ENCODE measurements at places on chromosomes 7 and 10. TPM values are rescaled to one million over a fixed set of nuclear protein-coding genes. Genes with fewer than 3 reads are reported as not detected.

The ADAMTS14 gene
- polyA plus RNA-seq = not detected

The OR2A5 gene
- not detected for polyA plus RNA-seq

The MINDY4 gene
- not detected for polyA plus RNA-seq

The PIK3AP1 gene
- polyA plus RNA-seq = 167 TPM

The NODAL gene
- polyA plus RNA-seq = 0.07 TPM

DNA sequence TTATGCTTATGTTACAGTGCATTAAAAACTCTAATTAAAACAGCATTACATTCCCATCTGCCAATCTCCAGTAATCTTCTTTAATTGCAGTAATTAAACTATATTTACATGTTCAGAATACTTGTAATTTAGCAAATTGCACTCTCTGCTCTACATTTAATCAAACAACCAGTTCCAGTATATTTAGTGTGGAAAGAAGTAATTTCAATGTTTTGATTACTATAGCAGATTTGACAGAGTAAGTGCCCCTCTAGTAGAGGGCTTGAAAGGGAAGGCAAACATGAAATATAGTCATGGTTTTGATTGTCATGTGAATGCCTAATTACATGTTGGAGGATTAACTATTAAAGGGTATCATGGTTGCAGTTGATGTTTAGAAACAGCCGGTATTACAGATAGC lies 739.7 kb downstream of the AUTS2 start:
- no peaks in the 10 kb centered on the region for H3K36me3 ChIP-seq
- H3K4me3 ChIP-seq = no peak overlapping the region
- no peaks in the 10 kb centered on the region for H3K27me3 ChIP-seq
- no peaks in the 10 kb centered on the region for H3K4me1 ChIP-seq

- no peaks in the 10 kb centered on the region for H3K36me3 ChIP-seq
- H3K4me3 ChIP-seq = no peak overlapping the region
- H3K27me3 ChIP-seq = no peaks in the 10 kb centered on the region
- H3K27ac ChIP-seq = no peak overlapping the region
These were observed 62.0 kb downstream of the VSTM4 start for GRCh38 chr10:49053053-49053997.

- no peak overlapping the region for H3K27ac ChIP-seq
- H3K36me3 ChIP-seq = peaks cover 2% of the 10 kb centered on the region
- H3K27me3 ChIP-seq = no peaks in the 10 kb centered on the region
- H3K4me1 ChIP-seq = no peaks in the 10 kb centered on the region
- H3K4me3 ChIP-seq = no peak overlapping the region
These were observed 234.5 kb upstream of the TCF7L2 start for GRCh38 chr10:112715581-112715980.

DNA sequence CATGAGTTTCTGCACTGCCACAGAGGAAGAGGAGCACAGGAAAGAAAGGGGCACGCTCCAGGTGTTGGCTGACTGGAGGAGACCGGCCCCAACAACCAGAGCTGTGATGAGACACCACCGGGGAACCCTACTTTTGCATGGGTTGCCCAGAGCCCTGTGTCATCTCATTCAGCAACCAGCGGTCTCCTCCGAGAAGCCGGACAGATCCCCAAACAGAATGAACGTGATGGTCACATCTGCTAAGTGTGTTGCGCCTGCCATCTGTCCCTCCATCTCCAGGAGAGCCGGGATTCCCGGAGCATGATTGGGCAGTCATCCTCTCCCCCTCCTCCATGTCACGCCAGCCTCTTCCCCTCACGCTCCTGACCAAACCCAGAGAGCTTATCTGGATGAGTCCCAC lies 22.9 kb downstream of the PARP12 start:
- no peaks in the 10 kb centered on the region for H3K27me3 ChIP-seq
- peaks cover 75% of the 10 kb centered on the region for H3K36me3 ChIP-seq
- H3K27ac ChIP-seq = no peak overlapping the region
- no peak overlapping the region for H3K4me3 ChIP-seq

- no peaks in the 10 kb centered on the region for H3K27me3 ChIP-seq
These were observed 89.4 kb downstream of the NSUN6 start for GRCh38 chr10:18561861-18562551.

- no peaks in the 10 kb centered on the region for H3K27me3 ChIP-seq
- no peak for DNase-seq
- H3K4me1 ChIP-seq = peaks cover 2% of the 10 kb centered on the region
- H3K4me3 ChIP-seq = no peak overlapping the region
- no peak overlapping the region for H3K27ac ChIP-seq
These were observed 10.3 kb upstream of the PPP2R2D start for GRCh38 chr10:131890276-131891195.

DNA sequence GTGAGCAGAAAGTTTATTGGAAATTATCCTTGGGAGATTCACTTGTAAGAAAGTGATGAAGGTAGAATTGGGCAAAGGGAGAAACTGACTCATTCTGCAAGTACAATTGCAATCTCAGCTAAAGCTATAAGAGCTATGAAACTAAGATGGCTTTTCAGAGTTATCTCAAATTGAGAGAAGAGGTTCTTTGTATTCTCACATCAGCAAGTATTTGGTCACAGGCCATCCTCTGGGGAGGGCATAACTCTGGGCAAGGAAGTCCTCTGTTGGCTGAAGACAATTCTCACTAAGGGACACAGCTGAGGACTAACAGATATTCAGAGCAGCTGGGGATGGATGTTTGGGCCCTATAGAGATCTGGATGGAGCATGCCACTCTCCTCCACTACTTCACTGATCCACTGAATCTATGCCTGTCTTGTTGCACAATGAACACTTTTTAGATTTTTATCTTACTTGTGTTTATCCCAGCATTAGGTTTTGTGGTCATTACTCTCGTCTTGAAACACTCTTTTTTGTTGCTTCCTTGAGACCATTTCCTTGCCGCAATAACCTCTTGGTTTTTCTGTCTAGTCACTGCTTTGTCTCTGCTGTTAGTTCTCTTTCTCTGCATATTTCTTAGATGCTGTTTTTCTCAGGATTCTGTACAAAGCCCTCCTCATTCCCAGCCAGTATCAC lies 115.1 kb downstream of the GNAI1 start:
- H3K4me3 ChIP-seq = no peak overlapping the region
- H3K27ac ChIP-seq = no peak overlapping the region
- H3K36me3 ChIP-seq = no peaks in the 10 kb centered on the region
- H3K27me3 ChIP-seq = no peaks in the 10 kb centered on the region

DNA sequence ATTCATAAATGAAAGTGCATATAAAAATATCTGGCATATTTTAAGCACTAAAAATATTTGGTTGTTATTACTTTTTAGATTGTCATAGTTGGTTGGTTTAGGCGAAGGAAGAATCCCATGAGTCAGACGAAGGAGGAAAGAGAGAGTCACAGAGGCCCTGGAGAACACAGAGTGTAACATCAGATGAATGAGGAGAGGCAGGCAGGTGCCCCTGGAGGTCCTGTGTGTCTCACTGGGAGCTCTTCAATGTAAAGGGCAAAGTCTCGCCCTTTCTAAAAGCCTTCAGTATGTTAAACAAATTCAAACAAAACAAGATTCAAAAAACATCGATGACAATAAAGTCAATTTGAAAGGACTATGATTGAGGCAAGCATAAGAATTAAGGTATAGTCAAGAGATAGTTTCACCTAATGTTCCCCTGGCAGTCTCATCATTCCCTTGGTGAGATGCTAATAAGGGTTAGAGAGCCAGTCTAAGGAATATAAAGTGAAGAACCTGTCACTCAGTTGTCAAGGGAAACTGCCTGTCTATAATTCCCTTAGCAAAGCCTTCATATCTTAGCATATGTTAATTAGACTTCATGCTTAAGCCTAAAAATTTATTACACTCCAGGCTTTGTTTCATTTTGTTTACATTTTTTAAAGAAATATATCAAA lies 194.3 kb downstream of the TPK1 start:
- no peak overlapping the region for H3K4me3 ChIP-seq
- no peaks in the 10 kb centered on the region for H3K4me1 ChIP-seq
- no peak for DNase-seq
- H3K27me3 ChIP-seq = no peaks in the 10 kb centered on the region
- no peaks in the 10 kb centered on the region for H3K36me3 ChIP-seq

DNA sequence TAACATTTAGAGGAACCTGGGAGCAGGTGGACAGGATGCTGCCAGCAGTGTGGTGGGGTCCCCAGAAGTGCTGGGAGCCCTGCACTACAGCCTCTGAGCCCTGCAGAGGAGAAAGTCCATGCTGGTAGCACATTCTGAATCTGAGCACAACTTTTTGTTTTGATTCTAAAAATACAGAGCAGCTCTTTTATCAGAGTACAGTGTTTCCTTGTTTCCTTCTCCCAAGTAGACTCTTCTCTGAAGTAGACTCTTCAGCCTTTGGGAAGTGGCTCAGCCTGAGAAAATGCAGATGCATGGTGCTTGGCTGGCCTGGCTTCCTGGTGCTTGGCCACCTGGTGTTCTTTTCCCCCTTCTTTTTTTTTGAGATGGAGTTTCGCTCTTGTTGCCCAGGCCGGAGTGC lies 9.1 kb downstream of the ADCY1 start:
- H3K4me1 ChIP-seq = no peaks in the 10 kb centered on the region
- no peak overlapping the region for H3K4me3 ChIP-seq
- no peaks in the 10 kb centered on the region for H3K36me3 ChIP-seq
- no peaks in the 10 kb centered on the region for H3K27me3 ChIP-seq
- no peak overlapping the region for H3K27ac ChIP-seq
- DNase-seq = no peak

DNA sequence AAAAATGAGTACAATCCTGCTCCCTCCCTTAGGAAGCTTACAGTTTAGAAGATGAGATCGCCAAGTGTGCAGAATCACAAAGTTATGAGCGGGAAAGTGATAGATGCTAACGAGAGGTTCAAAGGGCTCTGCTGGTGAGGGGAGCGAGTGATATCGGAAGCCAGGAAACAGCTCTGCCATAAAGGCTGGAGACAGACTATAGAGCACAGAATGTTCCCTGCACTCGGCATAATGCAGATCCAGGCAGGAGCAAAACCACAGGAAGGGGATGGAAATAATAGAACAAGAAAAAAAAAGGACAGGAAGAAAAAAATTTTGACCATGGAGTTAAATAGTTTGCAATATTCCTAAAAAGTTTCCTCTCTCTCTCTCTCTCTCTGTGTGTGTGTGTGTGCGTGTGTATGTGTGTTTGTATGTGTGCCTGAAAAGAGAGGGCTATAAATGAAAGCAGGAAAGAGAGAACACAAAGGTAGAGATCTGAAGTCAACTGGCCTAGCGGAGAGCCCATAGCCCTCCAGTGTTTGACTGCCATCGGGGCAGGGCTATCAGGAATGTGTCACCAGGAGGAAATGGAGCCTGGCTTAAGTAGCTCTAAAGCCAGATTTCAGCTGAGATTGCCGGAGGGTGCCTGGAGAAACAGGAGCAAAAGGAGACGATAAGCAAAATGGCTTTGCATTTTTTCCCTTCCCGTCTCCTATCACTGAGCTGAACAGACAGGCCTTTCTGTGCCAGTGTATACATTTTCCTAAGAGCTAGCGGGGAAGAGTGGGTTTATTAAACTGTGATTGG lies 175.8 kb upstream of the LYZL1 start:
- H3K36me3 ChIP-seq = no peaks in the 10 kb centered on the region
- no peak overlapping the region for H3K4me3 ChIP-seq
- H3K27ac ChIP-seq = no peak overlapping the region
- H3K27me3 ChIP-seq = no peaks in the 10 kb centered on the region

- DNase-seq = no peak
- H3K27me3 ChIP-seq = no peaks in the 10 kb centered on the region
- H3K4me1 ChIP-seq = no peaks in the 10 kb centered on the region
- H3K36me3 ChIP-seq = no peaks in the 10 kb centered on the region
These were observed 739 bp downstream of the MYPN start for GRCh38 chr10:68110027-68110426.

DNA sequence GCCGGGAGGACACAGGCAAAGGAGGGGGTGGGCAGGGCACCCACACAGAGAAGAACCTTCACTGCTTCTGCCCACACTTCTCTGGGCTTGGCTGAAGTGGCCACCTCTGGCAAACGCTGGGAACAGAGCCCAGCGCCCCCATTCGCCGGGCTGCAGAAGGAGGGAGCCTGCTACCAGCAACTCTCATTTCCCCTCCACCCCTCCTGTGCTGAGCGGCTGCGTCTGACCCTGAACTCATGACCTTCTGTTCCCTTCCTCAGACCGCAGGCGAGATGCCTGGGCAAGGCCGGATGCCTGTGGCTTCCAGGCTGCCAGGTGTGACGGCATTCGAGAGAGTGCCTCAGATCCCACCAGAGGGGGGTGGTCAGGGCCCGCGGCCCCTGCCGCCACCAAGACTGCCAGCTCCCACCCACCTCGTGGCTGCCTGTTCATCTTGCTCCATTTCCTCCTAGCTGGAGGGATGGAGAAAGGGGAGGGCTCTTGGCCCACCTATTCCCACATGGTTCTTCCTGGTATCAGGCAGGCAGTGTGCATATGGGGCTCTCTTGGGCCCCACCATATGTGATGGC lies 19.8 kb downstream of the DNAJB12 start:
- H3K4me3 ChIP-seq = no peak overlapping the region
- peak overlapping the region; percentile 93 for H3K27ac ChIP-seq
- no peaks in the 10 kb centered on the region for H3K27me3 ChIP-seq
- H3K4me1 ChIP-seq = peaks cover 66% of the 10 kb centered on the region
- no peaks in the 10 kb centered on the region for H3K36me3 ChIP-seq
- DNase-seq = peak; percentile 92

- no peak overlapping the region for H3K27ac ChIP-seq
- no peaks in the 10 kb centered on the region for H3K36me3 ChIP-seq
- peaks cover 28% of the 10 kb centered on the region for H3K27me3 ChIP-seq
- H3K4me3 ChIP-seq = no peak overlapping the region
- H3K4me1 ChIP-seq = no peaks in the 10 kb centered on the region
These were observed 2.4 kb upstream of the HOXA4 start for GRCh38 chr7:27132978-27133377.

GRCh38 chr7:115060095-115060870 lies 138.4 kb downstream of the MDFIC start:
- H3K4me1 ChIP-seq = no peaks in the 10 kb centered on the region
- H3K4me3 ChIP-seq = no peak overlapping the region
- DNase-seq = no peak
- H3K27ac ChIP-seq = no peak overlapping the region
- no peaks in the 10 kb centered on the region for H3K36me3 ChIP-seq

GRCh38 chr10:113609704-113610108 lies 54.1 kb downstream of the NRAP start:
- no peaks in the 10 kb centered on the region for H3K36me3 ChIP-seq
- H3K4me3 ChIP-seq = no peak overlapping the region
- no peak overlapping the region for H3K27ac ChIP-seq
- no peak for DNase-seq
- H3K4me1 ChIP-seq = no peaks in the 10 kb centered on the region

DNA sequence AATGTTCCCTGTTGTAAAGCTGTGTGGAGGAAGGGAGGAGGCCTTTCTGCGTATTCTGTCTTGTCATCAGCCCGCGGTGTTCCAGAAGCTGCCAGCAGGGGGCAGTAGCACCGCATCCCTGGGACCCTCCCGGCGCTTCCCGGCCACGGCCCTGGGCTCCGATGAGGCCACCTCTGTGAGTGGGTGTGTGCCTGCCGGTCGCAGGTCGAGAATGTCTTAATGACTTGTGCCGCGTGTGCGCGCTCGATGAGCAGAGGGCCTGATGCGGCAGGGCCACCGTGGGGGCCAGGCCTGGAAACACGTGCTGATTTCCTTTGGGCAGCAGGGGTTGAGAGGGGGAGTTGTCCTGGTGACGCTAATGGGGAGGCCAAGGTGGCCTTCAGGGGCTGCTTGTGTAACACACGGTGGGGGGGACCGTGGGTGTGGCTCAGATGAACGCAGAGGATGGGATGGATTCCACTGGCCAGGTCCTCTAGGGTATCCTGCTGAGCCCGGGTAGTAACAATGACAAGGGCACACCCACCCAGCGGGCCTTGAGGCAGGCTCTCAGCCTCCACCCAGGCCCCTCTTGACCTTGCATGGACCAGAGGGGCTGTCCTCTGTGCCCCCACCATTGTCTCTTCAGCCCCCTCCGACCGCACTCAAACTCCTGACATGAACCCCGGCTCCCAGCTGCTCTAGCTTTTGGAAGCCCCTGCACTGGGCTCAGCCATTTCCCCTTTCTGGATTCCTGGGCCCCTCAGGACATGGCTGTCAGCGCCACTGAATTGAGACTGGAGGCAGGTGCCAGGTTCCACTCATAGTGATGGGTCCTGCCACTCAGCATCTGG lies 135.9 kb upstream of the PODXL start:
- no peak overlapping the region for H3K4me3 ChIP-seq
- no peaks in the 10 kb centered on the region for H3K4me1 ChIP-seq
- H3K27me3 ChIP-seq = no peaks in the 10 kb centered on the region
- peak; percentile 15 for DNase-seq
- no peak overlapping the region for H3K27ac ChIP-seq

All from B cell (primary cell).